Neural crest cell (in vitro differentiated cells): ENCODE measurements at places on chromosomes 3 and 15.

- DNase-seq = no peak
Measured at GRCh38 chr3:10421996-10422395, 83.4 kb downstream of the ATP2B2 start.

DNA sequence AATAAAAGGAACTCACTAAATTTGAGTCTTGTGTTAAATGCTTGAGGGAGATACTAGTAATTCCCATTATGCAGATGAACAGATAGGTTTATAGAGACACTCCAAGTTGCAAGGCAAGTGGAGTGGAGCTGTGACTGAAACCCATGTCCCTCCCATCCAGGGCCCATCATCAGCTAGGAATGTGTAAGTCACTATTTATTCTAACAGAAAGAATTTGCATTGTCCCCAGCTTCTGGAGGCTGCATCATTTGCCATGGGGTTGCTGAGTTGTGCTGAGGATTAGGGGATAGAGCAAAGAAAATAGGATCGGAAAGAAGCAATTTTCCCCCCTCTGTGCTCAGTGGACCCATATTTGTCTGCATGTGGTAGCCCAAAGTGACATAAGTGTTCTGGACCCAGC is 197.4 kb upstream of the RGMA start:
- DNase-seq = no peak

DNA sequence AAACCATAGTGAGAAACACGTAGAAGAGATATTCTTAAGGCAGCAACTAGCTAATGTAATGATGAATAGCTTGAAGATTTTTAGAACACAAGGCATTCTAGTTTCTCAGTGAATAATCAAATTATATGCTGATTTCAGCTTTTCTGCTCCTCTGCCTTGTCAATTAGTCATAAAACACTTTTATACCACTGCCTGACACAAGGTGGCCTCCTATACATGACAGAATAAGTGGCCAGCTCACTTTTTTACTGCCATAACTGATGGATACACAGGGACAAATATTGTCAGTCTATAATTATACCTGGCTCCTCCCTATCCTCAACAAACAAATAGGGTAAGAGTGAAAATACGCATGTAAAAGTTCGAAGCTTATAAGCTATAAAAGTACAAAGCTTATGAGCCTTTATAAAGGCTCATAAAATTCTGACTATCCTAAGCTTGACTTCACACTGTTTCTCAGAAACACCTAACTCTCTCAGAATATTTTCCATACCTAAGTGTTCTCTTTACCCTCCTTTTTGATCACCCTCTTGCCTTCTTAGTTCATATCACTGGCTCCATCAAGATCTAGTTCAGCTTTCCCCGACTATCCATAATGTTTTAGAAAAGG is 81.6 kb downstream of the HERC1 start:
- DNase-seq = peak; percentile 28

DNA sequence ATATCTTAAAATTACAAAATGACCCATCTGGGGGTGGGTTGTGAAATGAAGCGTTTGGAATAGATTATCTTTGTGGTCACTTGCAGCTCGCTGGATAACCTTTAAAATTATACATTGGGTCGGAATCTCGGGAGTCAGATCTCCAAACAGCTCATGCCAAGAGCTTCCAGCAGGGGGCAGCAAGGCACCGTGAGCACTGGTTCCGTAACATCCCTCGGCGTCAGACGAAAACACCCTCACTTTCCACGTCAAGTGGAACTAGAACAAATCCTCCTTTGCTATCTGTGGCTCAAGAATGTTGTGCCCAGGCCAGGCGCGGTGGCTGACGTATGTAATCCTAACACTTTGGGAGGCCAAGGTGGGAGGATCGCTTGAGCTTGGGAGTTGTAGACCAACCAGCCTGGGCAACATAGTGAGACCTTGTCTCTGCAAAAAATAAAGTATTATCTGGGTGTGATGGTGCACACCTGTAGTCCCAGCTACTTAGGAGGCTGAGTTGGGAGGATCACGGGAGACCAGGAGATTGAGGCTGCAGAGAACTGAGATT is 31.1 kb downstream of the UMPS start:
- DNase-seq = peak; percentile 84
